ENCODE measurements at places on chromosomes 5 and 9.

DNA sequence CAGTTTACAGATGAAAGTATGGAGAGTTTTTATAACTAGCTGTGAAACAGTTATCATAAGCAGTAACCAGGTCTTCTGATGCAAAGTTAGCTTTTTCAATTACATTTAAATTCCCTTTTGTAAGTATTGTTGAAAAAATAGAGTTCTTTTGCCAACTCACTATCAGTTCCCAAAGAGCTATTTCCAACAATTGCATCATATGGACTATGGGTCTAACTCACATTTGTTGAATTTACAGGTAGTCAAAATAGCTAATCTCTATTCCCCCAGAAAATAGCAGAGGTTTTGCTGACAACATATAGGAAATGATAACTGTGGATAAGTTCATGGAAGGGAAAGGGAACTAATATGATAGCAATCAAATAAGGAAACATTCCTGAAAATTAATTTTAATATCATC, 1.4 kb downstream of the SPINK1 start:
- DNase-seq, result no peak

- DNase-seq, result peak; percentile 25
Measured at GRCh38 chr9:133238272-133238850, 29.3 kb upstream of the OBP2B start.

GRCh38 chr5:97355775-97356174, 172.7 kb upstream of the RIOK2 start:
- no peak for DNase-seq

DNA sequence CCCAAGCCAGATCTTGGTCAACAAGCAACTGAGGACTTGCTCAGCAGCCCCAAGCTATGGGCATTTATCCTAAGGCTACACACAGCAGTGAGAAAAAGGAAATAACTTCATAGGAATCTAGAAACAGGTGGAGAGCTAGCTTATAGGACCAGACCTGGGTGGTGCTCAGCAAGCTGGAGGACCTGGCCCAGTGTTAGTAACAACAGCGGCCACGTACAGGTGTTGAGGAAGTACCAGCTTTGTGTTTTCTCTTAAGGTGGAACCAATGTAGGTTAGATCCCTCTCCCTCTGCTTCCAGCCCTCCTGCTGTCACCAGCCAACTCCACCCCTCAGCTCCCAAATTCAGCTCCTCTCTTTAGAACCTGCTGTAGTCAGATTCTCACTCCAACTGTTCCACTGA, 43.4 kb downstream of the IRF1 start:
- DNase-seq, result no peak

GRCh38 chr9:22990349-22990748, 543.7 kb downstream of the DMRTA1 start:
- no peak for DNase-seq

DNA sequence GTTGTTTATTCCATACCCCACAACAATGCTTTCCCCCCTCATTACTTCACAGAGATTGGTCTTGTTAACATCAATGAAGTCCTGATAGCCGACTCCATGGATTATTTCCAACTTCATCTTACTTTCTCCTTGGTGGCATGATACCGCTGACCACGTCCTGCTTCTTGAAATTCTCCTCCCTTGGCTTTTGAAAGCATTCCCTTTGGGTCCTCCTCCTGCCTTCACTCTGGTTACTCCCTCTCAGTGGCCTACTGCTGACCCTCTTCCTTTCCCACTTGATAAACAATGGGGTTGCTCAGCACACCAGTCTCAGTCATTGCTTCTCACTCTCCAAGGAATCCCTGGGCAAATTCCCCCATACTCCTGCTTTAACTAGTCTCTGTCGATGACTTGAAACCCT, 283.9 kb downstream of the SEC61B start:
- no peak for DNase-seq

- no peak for DNase-seq
Measured at GRCh38 chr5:180376511-180376910, 23.4 kb upstream of the GFPT2 start.

DNA sequence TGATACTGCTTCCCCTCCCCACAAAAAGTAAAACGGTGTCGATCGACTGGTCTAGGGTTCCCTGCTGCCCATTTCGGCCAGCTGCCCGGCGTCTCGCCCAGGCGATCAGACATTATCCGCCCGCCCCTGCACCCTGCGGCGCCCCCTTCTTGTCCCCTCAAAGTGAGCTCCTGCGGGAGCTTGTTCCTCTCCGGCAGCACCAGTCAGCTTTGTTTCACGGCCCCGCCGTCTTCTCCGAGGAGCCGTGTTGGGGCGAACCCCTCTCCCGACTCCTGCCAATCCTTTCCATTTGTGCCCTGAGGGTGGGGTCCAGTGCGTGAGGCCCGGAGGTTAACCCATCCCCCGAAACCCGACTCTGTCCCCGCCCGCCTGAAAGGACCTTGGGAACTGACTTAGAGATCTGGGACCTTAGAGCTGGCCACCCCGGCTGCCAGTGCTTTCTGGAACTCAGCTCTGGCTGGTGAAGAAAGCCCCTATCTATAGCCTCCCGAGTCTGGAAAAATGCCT, 518 bp downstream of the UBE2B start:
- peak; percentile 74 for DNase-seq

- DNase-seq, result no peak
Measured at GRCh38 chr9:95118596-95118995, 198.9 kb downstream of the FANCC start.

GRCh38 chr5:159901308-159901707, 15.0 kb upstream of the ADRA1B start:
- no peak for DNase-seq

GRCh38 chr9:14768405-14769229, 46.1 kb upstream of the CER1 start:
- DNase-seq, result peak; percentile 61

DNA sequence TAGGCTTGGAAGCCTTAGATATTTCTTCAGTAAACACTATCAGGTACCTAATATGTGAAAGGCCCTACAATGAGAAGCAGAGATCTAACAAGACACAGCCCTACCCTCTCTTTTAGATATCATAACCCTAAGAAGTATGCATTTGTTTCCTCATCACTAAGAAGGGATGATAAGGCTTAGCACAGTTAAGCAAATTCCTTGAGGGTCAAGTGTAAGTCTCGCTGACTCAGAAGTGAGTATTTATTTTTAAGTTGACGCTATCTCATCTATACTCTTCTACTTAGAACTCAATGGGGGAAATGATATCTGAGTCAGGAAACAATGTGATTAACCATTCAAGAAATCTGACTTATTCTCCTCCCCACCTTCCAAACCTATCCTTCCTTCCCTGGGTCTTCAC, 149.7 kb downstream of the ESM1 start:
- DNase-seq, result no peak
